ENCODE measurements at places on chromosomes 5 and 9.

GRCh38 chr5:102666164-102666946, 88.8 kb upstream of the PAM start:
- no peak for DNase-seq

DNA sequence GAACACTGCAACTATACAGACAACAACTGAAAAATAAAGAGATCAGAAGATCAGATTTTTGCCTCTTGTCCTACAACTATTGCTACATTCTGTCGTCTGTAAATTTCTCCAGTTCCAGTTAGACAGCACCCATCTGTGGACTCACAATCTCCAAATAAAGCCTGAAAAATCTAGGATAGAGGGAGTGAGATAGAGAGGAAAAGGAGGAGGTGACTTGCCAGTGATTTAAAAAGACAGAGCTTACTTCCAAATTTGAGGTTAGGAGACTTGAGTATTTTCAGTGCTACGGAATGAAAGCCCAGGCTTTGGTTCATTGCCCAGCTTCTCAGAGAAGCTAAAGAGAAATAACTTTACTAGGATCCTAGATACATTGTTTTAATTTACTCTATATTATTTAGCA, 63.6 kb downstream of the PTCD2 start:
- no peak for DNase-seq

DNA sequence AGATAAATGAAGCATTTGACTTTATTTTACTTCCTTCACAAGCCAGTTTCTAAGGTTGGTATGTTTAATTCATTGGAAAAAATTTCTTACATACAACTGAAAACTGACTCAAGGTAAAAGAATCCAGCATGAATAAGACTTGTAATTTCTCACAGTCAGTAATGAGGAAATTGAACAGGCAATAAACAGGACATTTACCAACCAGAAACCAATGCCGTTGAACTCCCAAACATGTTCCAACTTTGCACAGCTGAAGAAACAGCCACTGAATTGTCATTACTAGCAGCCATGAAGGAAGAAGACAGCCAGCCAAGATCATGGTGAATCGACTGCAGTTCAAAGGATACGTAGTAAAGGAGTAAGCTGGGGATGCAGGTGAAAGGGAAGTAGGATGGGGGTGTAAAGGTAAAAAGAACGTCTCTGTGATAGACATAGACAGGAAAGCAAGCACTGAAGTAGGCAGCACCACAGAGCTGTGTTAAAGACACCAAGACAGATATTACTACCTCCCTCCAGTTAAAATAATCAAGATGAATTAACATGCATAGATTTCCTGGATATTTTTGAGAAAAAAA, 21.3 kb upstream of the SLC12A2 start:
- no peak for DNase-seq

DNA sequence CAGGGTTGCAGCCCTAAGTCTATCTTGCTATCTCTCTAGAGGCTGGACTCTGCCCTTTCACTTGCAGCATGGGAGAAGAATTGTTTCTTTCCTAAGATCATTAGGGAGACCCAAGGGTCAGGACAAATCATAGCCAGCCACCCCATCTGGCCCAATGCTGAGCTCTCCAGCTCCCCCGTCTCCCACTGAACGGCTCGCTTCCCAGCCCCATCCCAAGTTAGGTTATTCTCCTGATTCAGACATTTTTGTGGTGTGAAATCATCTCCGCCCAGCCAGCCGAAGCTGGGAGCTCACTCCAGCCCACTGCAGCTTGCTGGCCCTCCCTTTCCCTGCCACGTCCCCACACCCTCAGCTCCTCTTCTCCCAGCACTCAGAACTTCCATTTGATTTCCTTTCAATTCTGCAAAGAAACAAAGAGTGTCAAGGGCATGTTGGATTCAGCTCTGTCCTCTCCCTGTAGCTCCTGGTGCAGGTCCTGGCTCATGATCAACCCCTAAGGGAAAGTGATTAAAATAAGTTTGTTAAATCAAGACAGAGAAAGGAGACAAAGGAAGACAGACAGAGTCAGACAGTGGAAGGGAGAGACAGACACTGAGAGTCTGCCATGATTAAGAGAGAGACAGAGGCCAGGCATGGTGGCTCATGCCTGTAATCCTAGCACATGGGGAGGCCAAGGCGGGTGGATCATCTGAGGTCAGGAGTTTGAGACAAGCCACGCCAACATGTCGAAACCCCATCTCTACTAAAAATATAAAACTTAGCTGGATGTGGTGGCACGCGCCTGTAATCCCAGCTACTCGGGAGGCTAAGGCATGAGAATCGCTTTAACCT, 12.6 kb upstream of the SPARC start:
- no peak for DNase-seq

DNA sequence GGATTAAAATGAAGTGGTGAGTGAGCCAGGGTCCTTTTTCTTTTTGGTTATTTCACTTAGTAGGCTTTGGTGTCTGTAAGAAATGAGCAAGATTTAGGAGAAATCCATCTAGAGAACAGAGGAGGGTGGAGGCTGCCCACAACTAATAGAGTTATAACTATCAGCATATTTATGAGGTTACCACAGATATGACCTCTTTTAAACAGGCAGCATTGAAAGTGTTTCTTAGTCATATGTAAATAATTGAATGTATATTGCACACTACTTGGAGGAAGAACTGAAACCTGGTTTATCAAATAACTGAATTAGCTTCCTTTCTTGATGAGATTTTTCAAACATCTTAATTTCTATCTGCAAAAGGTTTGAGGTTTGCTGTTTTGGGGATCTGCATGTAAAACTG, 483.1 kb upstream of the PIK3R1 start:
- DNase-seq: no peak

GRCh38 chr5:111227801-111228200, 3.6 kb downstream of the CAMK4 start:
- DNase-seq: no peak

- no peak for DNase-seq
Observed at GRCh38 chr5:82785882-82786509, 291.2 kb downstream of the TMEM167A start.

DNA sequence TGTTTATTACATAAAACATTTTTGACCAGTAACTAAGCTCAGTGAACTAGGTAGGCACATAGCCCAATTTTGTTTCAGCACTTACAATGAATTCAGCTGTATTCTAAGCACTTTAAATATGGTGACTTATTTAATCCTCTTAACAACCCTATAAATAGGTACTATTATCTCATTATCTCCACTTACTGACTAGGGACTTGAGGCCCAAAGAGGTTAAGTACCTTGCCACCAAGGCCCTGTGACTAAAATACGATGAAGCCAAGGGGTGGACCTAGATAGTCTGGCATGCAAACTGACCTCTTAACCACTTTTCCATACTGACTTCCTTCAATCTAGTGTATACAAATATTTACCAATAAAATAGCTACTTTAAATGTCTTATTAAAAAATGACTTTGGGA, 266.4 kb downstream of the ZNF608 start:
- no peak for DNase-seq

- DNase-seq: no peak
Observed at GRCh38 chr9:115025721-115026120, 92.2 kb downstream of the TNC start.

- no peak for DNase-seq
Observed at GRCh38 chr5:113760486-113760885, 247.0 kb downstream of the YTHDC2 start.

- no peak for DNase-seq
Observed at GRCh38 chr5:54645882-54646355, 128.4 kb downstream of the SNX18 start.

DNA sequence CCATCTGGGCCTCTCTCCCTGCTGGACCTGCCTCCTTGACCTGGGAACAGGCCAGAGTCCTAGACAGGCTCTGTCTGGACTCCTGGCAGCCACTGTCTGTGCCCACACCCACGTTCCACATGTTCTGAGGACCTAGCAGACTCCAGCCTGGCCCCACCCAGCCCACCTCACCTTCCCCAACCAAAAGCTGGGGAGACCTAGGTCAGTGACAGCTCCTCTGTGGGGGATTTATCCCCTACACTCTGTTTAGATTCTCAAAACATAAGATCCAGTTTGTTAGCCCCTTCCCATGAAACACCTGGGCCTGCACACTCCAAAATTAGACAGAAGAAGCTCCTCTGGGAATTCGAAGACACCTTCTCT, 59.8 kb upstream of the ADAMTS2 start:
- DNase-seq: no peak

DNA sequence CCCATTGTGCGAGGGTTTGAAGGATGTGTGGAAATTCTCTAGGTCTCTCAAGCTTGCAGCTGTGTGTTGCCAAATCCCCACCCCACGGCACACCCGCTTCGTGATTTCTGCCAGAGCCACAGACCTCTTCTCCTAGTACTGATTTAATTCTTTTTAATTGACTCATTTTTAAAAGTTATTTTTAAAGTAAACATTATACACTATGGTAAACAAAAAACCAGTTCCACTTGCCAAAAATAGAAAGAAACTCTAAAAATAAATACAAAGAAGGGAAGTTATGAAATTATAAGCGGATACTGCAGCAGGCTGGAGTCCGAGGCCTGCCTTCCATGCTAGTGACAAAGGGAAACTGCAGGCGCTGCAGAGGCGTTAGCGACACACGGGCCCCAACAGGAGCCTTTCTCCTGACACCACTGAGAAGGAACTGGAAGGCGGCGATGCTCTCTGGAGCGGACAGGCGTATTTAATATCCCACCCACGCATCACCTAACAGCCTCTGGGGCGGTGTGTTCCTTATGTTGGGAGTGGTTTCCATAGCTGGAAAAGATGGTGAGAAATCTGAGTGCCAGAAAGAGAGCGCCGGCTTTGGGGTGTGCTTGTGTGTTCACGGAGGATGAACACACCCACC, 122.5 kb downstream of the COL23A1 start:
- DNase-seq: no peak

GRCh38 chr5:72383280-72383679, 63.1 kb downstream of the PTCD2 start:
- DNase-seq: no peak

- DNase-seq: no peak
Observed at GRCh38 chr5:149129181-149129580, 12.1 kb upstream of the ABLIM3 start.

GRCh38 chr9:115978659-115979096, 174.9 kb upstream of the PAPPA start:
- DNase-seq: no peak

DNA sequence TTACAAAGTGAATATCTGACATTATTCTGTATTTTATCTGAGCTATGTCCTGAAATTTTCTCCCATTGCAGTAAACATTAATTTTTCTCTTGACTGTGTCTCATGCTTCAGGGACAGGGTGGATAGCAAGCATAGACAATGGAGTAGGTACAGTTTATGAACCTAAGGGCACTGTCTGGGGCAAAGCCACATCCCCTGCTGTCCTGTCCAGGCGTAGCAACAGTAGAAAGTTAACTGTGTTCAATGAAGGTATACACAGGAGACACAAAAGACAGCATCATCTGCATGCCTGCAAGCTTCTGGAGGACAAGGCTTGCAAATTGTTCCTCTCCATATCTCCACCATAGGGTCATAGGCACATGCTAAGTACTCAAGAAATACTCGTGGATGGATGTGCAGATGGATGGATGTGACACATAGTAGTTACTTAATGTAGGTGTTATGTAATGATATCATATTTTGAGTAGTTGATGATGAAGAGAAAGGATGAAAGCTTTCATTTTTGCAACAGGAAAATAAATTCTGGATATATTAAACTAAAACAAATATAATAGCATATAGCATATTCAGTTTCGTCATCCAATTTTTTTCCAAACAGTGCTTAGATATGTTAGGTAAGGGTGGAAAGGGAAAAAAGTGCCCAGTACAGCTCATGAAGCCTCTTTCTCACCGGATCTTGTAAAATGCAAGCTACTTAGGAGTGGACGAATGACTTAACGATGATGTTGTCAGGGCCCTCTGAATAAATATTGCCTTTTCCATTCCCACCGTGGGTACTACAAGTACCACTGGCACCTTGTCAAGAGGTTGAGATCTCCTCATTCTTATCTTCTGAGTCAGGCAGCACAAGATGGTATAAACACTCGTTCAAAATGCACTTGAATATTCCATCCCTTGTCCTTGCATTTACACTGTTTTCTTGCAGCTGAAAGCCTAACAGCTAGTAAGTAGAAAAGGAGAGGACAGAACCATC, 19.9 kb upstream of the ZSWIM6 start:
- DNase-seq: no peak

GRCh38 chr9:131838530-131839280, 98.8 kb upstream of the RAPGEF1 start:
- DNase-seq: no peak

- DNase-seq: no peak
Observed at GRCh38 chr9:15213249-15213648, 93.8 kb downstream of the TTC39B start.

DNA sequence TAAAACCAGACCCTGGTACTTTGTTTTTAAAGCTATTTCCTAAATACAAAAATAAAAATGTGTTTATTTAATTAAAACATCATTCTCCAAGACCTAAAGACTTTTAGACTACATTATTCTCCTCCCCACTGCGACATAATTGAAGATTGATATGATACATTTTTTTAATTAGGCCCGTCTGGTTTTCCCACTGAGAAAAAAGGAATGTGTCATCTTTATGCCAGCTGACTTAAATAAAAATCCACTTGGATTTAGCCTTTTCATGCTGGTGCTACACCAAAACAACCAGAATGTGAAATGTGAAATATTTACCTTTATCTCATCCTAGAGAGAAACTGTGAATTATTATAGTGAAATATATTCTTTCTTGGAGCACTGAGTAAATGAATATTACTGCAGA, 155.5 kb upstream of the PPP1R2B start:
- no peak for DNase-seq

GRCh38 chr9:18297056-18297841, 176.7 kb upstream of the ADAMTSL1 start:
- no peak for DNase-seq

GRCh38 chr5:16617274-16617968, 624 bp upstream of the RETREG1 start:
- no peak for DNase-seq

- DNase-seq: no peak
Observed at GRCh38 chr5:161547738-161548486, 1.4 kb upstream of the GABRB2 start.

- no peak for DNase-seq
Observed at GRCh38 chr9:112771359-112772214, 21.0 kb downstream of the SNX30 start.

DNA sequence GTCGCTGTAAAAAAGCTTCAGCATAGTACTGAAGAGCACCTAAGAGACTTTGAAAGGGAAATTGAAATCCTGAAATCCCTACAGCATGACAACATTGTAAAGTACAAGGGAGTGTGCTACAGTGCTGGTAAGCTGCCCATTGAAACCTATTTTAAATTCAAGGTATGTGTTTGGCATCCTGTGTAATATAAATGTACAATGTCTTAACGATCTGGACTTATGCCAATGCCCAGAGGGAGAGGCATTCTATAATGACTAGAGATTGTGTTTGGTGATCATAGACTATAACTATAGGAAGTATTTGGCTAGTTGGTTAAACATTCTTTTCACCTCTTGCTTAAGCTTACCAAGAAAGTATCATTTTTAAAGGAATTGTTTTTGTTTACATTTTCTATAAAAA, 95.7 kb downstream of the INSL6 start:
- no peak for DNase-seq

GRCh38 chr9:136996361-136997292, at the start of gene CLIC3:
TSS of gene CLIC3 (minus strand) at chr9:136996568. CDS start at chr9:136996543, 25 bp downstream.
- DNase-seq: no peak

GRCh38 chr5:119315516-119315949, 40.3 kb upstream of the TNFAIP8 start:
- no peak for DNase-seq

- DNase-seq: no peak
Observed at GRCh38 chr5:14913096-14913495, 41.5 kb upstream of the ANKH start.

GRCh38 chr5:79850316-79850822, 140.7 kb downstream of the MTX3 start:
- DNase-seq: no peak
